LNCaP clone FGC (cell line): ENCODE measurements at places on chromosomes 7 and 10.

DNA sequence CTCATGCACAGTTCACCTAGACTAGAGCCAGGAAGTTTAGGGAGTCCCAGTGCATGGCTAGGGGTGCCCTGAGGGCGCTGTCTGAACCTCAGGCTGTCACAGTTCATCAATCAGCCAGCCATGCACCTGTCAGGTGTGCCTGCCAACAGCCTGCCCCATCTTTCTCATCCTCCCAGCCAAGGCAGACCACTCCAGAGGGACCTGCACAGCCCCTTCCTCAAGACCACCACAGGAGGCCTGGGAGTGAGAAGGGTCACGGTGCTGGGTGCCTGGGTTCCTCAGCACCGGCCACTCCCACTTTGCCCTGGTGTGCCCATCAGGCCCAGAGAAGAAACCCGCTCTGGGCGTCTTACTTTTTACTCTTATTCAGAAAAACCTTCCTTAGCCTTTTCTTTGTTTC is 8.4 kb downstream of the ATP6V1F start:
- no peak for DNase-seq

- no peak for DNase-seq
These were observed 189.2 kb downstream of the FAM107B start for GRCh38 chr10:14585287-14586193.

DNA sequence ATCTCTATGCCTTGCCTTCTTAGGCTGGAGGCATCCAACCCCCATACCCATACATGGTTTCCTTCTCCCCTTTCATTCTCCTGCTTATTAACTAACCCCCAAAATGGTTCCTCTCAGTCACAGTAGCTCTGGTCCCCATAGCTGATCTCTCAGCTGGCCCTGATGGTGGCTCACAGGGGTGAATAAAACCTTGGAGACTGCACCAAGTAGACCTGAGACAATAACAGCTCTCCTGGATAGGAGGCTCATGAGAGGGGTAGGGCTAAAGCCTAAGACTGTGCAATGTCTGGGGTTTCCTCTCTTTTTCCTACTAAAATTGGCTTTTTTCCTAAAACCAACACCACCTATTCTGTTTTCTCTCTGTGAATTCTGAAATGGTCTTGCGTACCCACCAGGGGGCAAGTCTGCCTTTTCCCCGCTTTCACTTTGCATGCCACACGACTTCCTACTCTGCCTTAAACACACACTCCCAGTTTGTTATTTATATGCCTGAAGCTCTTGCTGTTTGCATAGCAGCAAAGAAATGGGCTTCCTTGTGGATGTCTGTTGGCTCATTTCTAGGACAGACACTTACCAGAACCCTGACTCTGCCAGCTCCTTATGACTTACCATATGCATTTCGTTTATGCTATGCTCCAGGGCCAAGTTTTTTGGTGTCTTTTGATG is 18.4 kb upstream of the PON1 start:
- no peak for DNase-seq

GRCh38 chr10:43304687-43305333 is 37.9 kb upstream of the RASGEF1A start:
- no peak for DNase-seq

DNA sequence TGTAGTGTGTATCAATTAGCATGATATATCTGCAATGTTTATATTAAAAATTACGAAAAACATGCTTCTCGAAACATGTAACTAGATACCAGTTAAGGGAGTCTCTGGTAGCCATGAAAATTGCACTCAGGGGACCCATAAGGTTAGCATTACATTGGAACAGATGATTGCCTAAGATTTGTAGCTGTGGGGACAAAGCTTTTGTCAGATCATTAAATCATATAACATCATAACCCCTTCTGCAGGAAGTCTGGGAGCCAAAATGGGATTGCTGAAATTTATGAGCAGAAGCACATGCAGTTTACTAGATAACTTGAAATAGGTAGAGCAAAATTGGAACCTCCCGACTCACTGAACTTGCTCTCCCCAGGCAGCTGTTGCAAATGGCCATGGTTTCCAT is 235.0 kb upstream of the IGFBP3 start:
- no peak for DNase-seq

- no peak for DNase-seq
These were observed 29.5 kb upstream of the ELFN1 start for GRCh38 chr7:1640376-1641172.

GRCh38 chr7:114921631-114922025 is 266 bp upstream of the MDFIC start:
- no peak for DNase-seq

DNA sequence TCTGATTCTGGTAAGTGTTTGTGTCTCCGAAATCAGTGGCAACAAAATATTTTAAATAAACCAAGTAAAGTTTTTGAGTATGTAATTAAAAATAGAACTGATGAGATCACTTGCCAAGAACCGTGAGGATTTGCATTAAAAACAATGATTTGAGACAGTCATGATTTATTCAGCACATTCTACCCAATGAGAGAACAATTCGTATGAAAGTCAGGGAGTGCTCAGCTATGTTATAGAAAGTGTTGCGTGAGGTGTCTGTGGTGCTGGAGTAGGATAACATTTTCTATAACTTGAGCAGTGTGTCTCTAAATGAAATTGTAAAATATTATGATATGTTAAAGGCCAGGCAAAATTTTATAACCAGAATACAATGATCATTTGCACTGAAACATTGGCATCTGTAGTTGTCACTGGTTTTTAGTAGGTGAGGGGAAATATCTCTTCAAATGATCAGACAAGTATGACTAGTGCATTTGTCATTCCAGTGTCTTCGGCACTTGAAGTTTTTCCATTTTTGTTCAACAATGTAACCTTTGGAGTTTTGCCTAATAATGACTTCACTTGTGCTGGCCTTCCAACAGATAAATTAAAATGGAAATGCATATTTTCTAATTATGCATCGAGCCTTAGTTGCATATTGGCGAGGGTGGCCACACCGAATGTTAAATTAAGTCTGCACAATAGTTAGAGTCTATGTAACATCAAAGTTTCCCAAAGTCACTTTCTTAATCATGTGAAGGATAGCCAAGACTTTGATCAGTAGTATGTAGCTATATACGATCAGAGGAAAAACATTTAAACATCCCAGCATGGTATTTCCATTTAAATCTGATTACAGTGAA is 335.9 kb downstream of the GFRA1 start:
- no peak for DNase-seq

DNA sequence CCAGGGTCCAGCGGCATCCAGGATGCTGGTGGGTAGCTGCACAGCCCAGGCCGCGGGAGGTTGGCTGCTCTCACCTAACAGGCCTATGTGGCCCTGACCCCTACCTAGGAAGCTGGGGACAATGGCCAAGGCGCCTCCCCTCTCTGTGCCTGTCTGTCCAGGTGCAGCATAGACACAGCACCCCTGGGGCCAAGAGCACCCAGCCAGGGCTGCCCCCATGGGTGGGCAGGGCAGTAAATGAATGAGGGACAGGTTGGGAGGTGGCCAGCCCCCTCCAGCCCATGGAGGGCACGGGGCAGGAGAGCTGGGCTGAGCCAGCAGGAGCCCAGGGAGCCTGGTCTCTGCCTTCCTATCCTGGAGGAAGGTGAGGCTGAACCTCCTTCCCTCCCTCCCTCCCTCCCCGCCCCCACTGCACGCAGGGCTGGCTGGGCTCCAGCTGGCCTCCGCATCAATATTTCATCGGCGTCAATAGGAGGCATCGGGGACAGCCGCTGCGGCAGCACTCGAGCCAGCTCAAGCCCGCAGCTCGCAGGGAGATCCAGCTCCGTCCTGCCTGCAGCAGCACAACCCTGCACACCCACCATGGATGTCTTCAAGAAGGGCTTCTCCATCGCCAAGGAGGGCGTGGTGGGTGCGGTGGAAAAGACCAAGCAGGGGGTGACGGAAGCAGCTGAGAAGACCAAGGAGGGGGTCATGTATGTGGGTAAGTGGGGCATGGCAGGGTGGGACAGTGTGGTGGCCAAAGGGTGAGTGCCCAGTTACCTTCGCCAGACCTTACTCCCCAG is at the start of gene SNCG:
Gene SNCG (plus strand): TSS at position 484 of the 785 bp plus-strand sequence. CDS start 99 bp downstream, at position 583.
- DNase-seq, result no peak

DNA sequence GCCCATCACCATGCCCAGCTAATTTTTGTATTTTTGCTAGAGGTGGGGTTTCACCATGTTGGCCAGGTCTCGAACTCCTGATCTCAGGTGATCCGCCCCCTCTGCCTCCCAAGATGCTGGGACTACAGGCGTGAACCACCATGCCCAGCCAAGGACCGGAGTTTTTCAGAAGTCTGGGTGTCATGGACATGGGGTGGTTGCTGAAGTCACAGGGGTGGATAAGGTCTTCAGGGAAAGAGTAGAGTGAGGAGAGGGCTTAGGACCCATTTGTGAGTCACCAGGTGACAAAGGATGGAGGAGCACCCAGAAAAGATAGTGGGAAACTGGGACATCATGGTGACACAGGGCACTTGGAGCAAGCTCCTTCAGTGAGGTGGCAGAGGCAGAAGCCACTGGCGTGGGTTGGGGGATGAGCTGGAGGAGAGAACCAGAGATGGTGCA is 2.8 kb upstream of the GPRIN2 start:
- DNase-seq, result no peak

DNA sequence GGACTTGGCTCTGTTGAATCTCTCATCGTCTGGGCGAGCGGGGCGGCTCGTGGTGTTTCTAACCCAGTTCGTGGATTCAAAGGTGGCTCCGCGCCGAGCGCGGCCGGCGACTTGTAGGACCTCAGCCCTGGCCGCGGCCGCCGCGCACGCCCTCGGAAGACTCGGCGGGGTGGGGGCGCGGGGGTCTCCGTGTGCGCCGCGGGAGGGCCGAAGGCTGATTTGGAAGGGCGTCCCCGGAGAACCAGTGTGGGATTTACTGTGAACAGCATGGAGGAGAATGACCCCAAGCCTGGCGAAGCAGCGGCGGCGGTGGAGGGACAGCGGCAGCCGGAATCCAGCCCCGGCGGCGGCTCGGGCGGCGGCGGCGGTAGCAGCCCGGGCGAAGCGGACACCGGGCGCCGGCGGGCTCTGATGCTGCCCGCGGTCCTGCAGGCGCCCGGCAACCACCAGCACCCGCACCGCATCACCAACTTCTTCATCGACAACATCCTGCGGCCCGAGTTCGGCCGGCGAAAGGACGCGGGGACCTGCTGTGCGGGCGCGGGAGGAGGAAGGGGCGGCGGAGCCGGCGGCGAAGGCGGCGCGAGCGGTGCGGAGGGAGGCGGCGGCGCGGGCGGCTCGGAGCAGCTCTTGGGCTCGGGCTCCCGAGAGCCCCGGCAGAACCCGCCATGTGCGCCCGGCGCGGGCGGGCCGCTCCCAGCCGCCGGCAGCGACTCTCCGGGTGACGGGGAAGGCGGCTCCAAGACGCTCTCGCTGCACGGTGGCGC is at the start of gene EN2:
Gene EN2 (plus strand): TSS at position 19 of the 767 bp plus-strand sequence. CDS start 249 bp downstream, at position 268.
- DNase-seq, result no peak

DNA sequence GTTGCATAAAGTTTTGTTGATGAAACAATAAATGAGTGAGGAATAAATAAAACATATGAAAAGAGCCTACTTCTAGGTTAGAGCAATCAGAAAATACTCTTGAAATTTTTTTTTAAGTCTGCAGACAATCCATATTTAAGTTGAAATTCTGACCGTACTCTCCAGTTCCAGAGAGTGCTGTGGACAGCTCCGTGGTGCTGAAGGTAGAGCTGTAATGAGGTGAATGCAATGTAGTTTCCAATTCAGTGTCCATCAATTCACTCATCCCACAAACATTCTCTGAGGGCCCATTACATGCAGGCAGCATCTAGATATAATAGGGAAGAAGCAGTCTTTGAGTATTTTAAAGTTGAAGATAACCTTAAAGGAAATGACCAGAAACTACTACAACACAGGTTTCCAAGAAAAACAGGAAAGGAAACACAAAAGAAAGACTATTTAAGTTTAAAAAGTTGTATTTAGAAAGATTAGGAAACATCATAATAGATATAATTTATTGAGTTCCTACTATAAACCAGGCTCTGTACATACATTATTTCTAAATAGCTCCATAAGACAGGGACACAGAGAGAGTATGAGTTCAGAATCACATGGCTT is 44.0 kb upstream of the CRTAC1 start:
- DNase-seq, result no peak

DNA sequence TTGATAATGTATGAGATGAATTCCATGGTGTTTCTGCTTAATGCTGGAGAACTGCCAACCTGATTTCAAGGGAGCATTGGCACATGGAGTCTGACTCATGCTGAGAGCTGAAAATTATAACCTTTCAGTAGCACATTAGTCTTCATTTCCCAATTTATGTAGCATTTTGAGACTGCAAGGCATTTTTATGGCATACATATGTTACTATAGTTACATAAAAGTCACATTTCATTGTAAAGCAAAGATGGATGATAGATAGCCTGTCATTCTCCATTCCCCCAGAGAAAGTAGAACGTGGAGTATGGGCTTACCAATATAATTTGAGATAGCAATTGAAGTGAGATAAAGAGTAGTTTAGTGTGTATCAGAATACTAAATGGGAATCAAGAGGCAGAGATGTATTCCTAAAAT is 103.1 kb downstream of the SLC16A9 start:
- no peak for DNase-seq

DNA sequence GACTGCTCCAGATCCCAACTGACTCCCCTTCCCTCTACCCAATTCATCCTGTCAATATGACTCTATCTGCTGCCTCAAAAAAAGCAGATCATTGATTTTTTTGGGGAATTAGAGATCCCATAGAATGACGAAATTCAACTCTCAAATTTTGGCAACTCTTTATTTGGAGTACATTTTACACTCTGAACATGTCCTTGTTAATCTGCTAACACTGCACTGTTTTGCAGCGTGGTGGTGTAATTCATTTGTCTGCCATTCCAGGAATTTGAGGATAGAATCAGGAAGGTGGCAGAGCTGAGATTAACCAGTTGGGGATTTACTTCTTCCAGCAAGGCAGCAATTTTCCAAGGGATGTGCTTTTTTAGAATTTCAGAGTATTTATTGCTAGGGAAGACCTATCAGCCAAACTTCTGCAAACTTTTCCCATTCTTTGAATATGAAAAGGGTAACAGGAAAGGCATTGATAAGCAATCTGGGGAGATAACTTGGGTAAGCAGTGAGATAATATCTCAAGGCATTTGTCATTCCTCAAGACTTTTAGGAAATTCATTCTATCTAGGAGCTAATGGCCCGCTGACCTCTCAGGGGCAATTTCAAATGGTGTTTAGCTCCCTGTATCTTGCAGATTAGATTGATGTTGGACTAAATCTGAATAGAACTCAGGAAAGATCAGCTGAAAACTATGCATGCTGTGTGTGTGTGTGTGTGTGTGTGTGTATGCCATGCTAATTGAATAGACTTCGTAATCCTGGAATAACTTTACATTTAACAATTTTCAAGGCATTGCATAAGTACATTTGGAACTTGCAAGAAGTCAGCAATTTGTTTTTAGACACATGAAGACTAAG is 9.7 kb downstream of the BAMBI start:
- DNase-seq, result no peak

GRCh38 chr7:82054544-82054943 is 284.7 kb upstream of the HGF start:
- no peak for DNase-seq

- DNase-seq, result no peak
These were observed 24.4 kb upstream of the C10orf67 start for GRCh38 chr10:23368816-23369640.

DNA sequence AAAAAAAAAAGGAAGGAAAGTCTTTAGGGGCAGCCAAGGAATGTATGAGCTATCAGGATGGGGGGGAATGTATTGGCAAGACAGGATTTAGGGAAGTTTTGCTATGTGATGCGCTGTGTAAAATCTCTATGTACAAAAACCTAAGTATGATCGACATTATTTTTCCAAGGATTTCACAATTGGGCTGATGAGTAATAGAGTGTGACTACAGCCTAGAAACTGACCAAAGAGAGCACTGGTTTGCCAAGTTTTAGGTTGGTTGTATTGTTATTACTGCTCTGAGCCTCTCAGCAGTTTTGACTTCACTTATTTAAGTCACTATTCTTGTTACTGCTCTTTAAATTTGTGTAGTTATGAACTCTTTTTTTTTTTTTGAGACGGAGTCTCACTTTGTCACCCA is 107.3 kb downstream of the NRCAM start:
- DNase-seq, result no peak
